ENCODE measurements at places on chromosomes 5 and 9.

DNA sequence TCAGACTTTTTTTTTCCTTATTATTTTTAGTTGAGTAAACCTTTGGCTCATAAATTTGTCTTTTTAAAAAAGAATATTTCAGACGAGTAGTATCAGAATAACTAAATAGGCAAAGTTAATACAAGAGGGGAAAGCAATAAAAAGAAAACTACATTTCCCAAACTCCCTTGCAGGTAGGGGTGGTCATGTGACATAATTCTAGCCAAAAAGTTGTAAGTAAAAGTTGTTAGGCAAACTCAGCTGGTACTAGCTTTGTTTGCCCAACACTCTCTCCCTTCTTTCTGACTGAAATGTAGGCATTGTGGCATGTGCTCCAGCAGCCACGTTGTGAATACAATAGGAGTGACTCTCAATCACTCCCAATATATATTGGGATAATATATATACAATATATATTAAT, 20.9 kb downstream of the GIN1 start:
- no peak for DNase-seq

DNA sequence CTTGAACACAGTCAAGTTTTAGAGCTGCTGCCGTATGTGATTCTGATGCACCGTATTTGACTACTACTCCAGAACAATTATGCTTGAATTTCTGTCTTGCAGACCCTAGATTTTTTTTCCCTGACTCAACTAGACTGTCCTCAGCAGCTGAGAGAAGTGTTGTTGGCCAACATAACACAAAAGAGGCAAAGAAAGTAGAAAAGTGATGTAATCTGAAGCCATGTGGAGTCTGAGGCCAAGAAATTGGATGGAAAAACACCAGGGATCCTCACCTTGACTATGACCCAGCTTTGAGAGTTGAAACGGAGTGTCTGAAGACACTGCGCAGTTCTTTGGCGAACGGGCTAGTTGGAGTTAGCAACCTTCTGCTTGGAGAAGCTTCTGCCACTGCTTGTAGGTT, 36.3 kb upstream of the FGF1 start:
- no peak for DNase-seq

GRCh38 chr9:88966894-88967676, 24.2 kb upstream of the S1PR3 start:
- no peak for DNase-seq

DNA sequence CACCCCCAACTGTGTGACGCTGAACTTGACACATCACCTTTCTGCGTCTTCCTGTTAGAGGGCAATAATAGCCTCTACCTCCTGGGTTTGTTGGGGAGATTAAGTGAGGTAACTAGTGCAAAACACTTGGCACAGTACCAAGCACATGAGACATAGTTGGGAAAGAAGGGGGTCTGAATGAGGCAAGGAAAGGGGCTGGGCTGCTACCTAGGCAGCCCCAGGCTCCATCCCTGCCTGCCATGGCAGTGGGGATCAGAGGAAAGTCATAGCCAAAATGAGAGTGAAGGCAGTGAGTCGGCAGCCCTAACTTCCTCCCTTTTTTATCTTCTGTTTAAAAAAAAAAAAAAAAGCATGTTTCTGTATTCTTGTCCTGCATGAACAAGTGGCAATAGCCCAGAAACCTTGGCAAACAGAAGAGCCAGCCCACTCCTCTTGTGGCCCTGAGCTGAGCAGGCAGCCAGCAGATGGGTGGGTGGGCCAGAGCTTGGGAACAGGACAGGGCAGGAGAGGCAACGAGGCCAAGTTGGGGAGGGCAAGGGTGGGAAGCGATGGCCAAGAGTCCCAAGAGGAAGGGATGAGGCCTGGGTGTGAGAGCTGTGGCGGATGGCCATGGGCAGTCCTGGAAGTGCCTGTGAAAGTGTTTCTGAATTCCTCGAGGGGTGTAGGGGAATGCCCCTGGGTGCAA, 11.4 kb downstream of the CAMK2A start:
- DNase-seq, result no peak

DNA sequence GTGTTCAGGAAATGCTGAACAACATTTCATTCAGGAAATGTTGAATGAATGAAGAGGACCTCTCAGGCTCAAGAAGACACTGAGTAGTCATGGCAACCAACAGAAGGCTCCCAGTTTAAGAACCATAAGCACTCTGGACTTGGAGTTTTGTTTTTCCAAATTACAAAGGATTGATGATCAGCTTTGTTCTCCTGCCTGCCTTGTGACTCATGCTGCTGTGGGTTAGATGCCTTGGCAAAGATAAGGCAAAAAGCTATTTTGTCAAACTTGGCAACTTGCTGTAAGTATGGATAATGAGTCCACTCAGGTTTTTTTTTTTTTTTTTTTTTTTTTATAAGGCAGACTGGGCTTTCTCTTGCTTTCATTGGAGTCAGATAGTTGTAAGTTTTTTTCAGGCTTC, 365.0 kb downstream of the TMEM232 start:
- no peak for DNase-seq

DNA sequence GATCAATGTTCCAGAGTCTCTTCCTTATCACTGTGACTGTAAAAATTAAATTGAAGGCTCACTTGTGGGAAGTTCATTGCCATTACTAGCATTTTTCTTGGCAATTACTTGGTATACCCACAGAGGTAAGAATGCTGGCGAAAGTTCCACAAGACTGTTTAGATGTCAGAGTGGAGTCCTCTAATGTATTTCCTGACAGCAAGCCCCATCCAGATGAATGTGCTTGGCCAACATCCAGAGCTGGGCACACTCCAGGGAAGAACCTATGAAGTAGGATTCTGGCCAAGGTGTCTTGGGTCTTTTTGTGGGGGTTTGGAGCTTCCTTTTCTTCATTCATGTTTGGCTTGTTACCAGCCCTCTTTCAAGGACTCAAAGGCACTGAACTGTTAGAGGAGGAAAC, 473.6 kb downstream of the DMAC1 start:
- no peak for DNase-seq

GRCh38 chr5:23893561-23893960, 386.2 kb downstream of the PRDM9 start:
- DNase-seq, result no peak

GRCh38 chr5:136020383-136021015, 8.3 kb upstream of the TGFBI start:
- DNase-seq, result peak; percentile 39

DNA sequence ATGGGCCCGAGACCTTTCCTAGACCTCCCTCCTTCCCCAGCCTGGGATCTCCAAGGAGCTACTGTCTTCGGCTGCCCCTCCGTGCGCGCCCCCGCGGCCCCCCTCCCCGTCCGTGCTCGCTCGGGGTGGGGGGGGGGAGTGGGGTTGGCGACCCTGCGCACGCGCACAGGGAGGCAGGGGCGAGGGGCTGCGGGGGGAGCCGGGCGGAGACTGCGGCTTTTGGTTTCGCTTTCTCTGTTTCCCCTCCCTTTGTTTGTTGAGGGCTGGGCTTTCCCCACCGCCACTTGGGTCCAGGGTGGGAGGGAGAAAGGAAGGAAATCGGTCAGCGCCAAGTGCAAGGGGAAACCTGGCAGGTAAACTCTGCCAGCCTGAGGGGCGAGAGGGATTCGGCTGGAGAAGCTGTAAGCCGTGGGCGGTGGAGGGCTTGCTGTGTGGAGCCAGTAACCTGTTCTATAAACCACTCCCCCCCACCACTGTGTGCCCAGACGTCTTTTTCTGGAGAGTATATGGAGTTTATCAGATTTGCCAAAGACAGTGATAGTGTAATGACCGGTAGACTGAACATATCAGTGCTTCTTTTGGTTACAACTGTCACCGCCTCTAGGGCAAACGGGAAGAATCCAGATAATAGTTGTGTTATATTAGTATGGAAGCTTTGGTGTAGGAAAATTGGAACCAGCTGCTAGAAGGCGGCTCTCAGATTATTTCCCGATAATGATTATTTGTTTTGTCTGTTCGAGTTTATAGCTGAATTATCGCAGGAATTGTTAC, 684 bp downstream of the DNAJA1 start:
- DNase-seq, result peak; percentile 61

GRCh38 chr5:163943546-163943945, 438.1 kb downstream of the MAT2B start:
- DNase-seq, result no peak

GRCh38 chr5:55918087-55919035, 67.2 kb downstream of the IL31RA start:
- no peak for DNase-seq

GRCh38 chr9:70260606-70261005, 1.8 kb downstream of the SMC5 start:
- DNase-seq, result no peak

- DNase-seq, result peak; percentile 5
Observed at GRCh38 chr9:125889476-125890419, 142.6 kb downstream of the PBX3 start.

DNA sequence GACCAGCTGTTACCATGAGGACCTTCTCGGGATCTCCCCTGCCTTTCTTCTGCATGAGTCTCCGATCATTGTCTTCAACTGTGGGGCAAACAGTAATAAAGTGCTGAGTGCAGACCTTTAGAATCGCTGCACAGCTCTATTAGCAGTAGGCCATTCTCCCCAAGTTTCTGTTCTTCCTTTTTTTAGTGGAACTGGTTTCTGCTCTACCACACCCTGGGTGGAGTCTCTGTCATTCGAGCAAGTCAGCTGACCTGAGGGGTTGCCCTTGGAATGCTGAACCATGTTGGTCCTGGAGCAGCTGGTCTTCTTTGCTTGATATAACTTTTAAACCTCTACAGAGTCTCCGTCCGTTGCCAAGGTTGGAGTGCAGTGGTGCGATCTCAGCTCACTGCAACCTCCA, 33.4 kb upstream of the GNPDA1 start:
- no peak for DNase-seq

DNA sequence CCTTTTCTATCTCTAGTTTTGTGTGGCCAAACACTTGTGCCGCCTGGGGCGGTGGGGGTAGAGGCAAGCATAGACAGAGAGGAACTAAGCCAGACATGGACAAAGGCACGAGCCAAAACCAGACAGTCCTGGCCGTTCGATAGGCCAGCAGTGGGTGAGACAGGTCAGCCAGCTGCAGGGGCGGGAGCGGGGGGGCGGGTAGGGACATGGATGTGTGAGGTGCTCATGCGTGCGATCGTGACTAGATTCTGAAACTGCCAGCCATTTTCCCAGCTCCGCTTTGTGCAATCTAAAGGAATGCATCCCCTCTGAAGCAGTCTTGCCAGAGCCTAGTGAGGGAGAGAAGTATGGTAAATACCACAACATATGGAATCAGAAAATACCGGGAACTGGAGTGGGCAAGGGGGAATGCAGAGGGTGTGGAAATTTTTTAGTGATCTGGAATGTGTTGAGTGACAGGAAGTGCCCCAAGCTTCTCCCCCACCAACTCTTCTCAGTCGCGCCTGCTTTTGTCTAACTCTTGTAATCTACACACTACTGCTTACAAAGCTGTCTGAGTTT, 111.9 kb downstream of the NR6A1 start:
- peak; percentile 5 for DNase-seq

DNA sequence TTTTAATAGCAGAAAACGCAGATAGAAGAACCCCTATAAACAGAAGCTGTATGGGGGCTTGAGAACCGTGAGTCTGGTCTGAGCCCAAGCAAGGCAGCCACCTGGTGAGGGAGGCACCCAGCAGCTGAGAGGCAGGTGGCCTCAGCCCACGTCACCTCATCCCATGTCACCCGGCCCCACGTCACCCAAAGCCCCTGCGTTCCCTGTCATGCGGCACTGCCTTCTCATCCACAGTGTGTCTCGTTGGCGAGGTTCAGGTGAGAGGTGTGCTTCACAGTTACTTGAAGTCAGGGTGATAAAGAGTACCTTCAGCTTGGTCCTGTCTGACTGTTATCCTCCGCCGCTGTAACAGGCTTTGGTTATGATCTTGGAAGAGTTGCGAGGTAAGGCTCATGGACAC, 80.6 kb upstream of the IRX4 start:
- DNase-seq, result no peak

DNA sequence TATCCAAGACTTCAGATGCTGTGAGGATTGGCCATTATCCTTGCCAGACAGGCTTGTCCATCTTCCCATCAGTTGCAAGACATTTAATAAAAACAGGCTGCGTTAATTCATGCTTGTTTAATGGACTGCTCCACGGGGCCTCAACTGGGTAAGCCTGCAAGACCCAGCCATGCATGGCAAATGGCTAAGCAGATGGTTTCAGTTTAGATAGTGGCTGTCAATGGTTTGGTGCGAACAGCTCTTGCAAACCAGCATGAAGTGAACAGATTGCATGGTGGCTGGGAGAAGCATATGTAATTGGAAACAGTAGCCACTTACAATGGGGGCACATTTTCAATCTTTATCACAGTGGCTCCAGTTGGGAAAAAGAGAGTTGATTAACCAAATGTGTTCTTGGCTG, 628.2 kb upstream of the KLF4 start:
- DNase-seq, result no peak

DNA sequence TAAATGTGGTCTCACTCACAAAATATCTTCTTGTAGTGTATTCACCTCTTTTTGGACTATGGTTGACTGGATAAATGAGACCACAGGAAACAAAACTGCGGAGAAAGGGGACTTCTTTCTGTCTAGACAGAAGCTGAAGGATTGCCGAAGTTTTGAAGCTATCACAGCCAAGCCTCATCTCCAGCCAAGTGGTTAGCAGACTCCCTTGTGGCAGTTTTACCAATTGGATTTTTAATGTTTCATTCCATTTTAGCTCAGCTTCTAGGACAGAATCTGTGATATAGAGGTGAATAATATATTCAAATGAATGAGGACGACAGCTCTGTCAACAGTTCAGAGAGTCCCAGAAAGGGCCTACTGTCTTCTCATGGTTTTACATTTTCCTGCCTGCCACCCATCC, 215.7 kb upstream of the ZNF608 start:
- DNase-seq, result no peak

DNA sequence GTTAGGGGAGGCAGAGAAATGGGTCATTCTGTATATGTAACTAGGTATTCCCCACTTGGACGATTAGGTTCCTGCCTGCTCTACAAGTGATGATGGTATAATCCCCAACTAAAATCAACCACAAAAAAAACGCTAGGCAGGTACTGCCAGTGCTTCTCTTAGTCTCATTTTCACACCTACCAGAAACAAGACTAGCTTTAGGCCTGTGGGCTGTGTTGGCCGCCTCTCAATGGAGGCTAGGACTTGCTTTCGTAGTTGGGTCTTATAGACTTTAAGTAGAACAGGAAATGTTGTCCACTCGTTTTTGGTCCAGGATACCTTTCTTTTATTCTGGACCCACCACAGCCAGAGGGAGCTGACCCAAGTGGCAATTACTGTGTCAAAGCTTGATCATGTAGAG, 111.8 kb downstream of the UNC13B start:
- no peak for DNase-seq

GRCh38 chr9:91811024-91811909, 138.8 kb downstream of the ROR2 start:
- no peak for DNase-seq
